ENCODE measurements at places on chromosomes 5 and 9.

DNA sequence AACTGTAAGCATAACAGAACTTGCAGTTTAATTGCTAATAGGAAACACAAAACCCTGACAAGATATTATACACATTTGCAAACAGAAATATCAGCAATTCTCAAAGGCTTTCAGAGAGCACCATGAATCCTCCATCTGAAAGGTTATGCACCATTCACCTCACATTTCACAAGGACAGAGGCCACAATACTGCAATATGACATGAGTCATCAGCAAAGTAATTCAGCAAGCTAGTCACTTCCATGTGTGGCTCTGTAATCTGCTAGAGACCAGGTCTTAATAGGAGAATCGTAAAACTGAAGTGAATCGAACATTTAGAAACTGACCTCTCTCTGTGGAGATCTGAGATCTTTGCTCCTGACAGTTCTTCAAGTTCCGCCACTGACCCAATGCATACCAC lies 28.3 kb downstream of the IARS1 start:
- no peak for DNase-seq

GRCh38 chr5:71922584-71923106 lies 184.6 kb upstream of the MAP1B start:
- DNase-seq = no peak

- DNase-seq = no peak
These were observed 8.7 kb downstream of the RANBP6 start for GRCh38 chr9:6006749-6007057.

DNA sequence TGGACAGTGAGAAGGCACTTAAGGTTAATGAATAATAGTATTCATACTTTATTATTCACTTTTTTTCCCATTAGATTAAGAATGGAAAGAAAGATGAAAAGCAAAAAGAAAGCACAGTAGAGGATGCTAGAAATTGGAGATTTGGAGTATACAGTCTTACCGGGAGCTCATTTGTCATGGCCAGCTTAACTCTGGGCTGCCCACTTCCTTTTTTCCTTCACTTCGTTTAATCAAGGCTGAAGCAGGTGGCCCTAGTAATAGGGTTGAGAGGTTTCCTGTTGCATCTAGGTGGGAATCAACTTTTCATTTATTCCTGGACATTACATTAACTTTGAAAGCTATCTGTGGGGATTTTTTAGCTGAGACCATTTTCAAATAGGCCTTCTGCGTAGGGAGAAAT lies 57.0 kb upstream of the MEGF10 start:
- no peak for DNase-seq

DNA sequence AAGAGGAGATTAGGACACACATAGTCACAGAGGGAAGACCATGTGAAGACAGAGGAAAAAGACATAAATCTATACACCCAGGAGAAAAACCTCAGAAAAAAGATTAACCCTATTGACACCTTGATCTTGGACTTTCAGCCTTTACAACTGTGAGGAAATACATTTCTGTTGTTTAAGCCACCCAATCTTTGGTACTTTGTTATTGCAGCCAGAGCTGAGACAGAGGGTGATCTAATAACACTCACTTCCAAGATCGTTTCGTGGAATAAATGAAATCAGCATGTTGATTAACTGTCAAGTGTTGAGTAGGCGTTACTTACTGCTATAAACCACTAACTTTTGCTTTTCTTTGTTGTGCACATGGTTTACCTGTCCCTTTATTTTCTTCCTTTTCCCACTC lies 361.2 kb upstream of the RIOK2 start:
- no peak for DNase-seq

GRCh38 chr9:89799221-89799620 lies 194.4 kb downstream of the GADD45G start:
- no peak for DNase-seq

GRCh38 chr5:123450640-123451039 lies 27.4 kb upstream of the CEP120 start:
- peak; percentile 60 for DNase-seq

All from NCI-H1417 (cell line).